ENCODE measurements at places on chromosomes 7 and 10.

- no peak for DNase-seq
Measured at GRCh38 chr7:77791336-77791735, 6.9 kb downstream of the TMEM60 start.

DNA sequence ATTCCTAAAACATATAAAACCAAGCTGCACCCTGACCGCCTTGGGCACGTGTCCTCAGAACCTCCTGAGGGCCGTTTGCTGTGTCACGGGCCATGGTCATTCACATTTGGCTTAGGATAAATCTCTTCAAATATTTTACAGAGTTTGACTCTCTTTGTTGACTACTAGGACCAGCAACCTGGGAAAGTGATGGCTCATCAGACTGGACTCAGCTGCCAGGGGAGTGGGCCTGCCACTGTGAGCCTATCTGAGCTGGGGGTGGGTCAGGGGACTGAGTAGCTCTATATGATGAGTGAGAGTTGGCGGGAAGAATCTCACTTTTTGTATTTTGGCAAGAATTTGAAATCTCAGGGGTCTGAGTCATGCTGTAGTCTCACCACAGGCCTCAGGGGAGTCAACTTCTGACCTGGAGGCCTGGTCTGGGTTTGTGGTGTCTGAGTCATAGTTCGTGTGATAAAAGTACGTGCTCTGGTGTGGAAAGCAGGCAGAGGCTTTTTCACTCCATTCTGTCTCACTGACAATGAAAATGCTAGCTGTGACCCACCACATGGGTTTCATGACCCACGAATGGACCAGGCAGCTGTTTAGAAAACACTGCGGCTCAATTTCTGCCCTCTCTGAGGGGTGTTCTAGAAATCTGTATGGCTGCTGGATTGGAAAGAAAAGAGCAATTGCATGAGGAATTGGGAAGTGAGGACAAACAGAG lies 4.2 kb upstream of the UPP1 start:
- peak; percentile 68 for DNase-seq

- no peak for DNase-seq
Measured at GRCh38 chr10:51405580-51406351, 293.6 kb downstream of the CSTF2T start.

DNA sequence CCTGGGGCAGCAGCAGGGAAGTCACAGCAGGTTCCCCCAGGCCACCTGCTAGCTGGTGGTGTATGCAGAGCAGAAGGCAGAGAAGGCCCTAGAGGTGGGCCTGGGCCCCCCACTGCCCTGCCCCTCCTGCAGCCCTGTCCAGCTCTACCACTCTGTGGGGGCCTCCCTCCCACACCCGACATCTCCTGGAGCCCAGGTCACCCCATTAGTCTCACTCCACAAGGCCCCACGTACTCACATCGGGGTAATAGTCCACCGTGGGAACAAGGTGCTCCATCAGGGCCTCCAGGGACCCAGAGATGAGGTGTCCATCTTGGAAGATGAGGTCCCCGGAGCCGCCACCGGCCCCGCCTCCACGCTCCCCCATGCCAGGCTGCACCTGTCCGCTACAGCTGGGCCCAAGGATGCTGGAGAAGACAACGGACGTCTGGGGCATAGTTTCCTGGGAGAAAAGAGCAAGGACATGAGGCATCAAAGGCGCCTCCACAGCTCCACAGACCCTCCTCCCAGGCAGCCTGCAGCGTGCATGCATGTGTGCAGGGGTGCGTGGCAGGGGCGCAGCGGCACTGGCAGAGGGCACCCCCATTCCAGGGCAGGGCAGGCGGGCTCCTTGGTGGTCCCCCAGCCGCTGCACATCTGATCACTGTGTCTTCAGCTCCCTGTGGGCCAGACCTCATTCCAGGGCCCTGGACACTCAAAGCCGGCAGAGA lies 61.0 kb downstream of the RASGEF1A start:
- DNase-seq: no peak

DNA sequence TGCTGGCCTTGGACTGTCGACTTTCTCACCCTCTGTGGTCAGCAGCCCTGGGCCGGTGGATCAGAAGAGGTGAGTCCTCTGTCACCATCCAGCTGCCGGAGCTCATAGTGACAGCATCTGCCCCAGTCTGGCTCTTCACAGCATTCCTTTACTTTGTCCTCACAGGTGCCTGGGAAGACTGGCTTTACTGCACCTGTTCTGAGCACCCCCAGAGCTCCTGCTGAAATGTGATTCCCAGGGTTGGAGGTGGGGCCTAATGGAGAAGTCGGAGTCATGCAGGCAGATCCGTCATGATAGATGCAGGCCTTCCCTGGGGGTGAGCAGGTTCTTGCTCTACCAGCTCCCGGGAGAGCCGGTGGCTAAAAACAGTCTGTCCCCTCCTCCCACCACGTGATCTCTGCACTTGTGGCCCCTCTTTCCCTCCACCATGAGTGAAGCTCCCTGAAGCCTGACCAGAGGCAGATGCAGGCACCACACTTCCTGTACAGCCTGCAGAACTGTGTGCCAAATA lies 171.5 kb downstream of the ZMYND11 start:
- DNase-seq: no peak

- no peak for DNase-seq
Measured at GRCh38 chr10:128008521-128009250, 101.8 kb downstream of the PTPRE start.

- DNase-seq: no peak
Measured at GRCh38 chr10:45404770-45405120, 30.7 kb downstream of the ALOX5 start.

- no peak for DNase-seq
Measured at GRCh38 chr10:29471544-29471859, 163.3 kb downstream of the SVIL start.

DNA sequence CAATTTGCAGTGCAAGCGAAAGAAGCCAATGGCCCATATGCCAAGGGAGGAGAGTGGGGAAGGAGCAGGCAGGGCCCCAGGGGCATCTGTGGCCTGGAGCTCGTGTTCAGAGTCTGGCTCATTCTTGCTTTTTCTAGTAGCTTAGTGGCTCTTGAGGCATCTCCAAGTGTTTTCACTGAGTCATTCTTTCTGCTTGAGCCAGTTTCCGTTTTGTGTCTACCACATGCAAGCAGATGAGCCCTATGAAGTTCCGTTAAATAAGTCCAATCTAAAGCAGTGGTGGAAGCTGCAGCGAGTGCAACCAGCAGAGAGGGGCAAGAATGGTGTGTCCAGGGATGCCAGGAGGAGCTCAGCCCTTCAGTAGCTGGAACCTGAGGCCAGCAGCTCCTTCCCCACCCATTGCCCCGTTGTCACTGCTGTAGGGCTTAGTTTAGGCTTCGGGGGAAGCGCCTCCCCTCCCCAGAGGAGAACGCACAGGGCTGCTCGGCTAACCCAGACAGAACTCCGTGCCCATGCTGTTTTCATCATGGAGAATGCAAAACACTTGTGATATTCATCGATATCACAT lies 57.4 kb upstream of the EBF3 start:
- no peak for DNase-seq

GRCh38 chr10:119637631-119638030 lies 13.5 kb upstream of the BAG3 start:
- no peak for DNase-seq

DNA sequence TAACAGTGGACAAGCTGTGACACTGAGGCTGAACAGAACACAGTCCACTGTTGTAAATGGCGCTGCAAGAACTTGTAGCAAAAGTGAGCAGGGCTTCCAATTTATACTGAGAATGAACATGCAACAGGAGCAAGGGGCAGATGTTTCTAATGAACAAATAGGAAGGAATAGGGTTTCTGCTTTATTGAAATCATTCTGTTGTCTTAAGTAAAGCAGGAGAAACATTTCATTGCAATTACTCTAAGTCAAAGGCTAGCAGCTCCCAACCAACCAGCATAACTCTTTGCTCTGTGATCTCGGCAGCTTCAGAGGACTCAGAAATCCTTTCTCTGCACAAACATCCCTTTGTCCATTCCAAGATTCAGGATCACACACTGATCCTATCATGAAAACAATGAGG lies 236.2 kb upstream of the PRSS58 start:
- no peak for DNase-seq

- no peak for DNase-seq
Measured at GRCh38 chr7:33550979-33551378, 354.4 kb upstream of the BMPER start.

DNA sequence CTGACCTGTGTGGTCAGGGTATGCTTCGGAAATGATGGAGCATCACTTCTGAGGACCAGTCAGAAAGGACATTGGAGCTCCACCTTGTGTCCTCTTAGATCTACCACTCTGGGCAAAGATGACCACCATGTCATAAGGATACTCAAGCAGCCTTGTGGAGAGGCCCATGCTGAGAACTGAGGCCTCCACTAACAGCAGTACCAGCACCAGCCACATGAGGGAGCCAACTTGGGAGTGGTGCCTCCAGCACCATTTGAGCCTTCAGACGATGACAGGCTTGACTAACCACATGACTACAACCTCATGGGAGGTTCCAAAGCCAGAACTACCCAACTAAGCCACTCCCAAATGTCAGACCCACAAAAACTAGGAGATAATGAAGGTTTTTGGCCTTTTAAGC lies 116.0 kb downstream of the NPTX2 start:
- DNase-seq: peak; percentile 28

- no peak for DNase-seq
Measured at GRCh38 chr10:1166101-1166827, 110.1 kb downstream of the WDR37 start.

DNA sequence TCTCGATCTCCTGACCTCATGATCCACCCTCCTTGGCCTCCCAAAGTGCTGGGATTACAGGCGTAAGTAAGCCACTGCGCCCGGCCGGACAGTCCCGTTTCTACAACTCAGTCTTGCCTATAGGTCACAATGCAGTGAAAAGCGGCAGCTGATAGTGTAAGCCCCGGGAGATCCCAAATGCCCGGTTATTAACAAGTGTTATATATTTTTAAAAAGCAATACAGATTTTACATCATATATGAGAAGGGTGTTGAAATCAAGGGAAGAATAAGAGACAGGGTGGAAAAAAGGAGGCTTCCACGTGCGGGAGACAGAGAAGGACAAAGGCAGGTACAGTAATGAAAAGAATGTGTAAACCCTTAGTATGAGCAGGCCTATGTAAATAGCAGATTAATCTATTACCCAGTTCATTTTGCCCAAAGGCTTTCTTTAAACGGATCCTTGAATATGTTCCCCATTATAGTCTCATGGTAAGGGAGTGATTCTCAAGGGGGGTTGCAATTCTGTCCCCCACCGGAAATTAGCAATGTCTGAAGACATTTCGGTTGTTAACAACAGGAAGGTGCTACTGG lies 170.8 kb downstream of the PDE1C start:
- DNase-seq: no peak

DNA sequence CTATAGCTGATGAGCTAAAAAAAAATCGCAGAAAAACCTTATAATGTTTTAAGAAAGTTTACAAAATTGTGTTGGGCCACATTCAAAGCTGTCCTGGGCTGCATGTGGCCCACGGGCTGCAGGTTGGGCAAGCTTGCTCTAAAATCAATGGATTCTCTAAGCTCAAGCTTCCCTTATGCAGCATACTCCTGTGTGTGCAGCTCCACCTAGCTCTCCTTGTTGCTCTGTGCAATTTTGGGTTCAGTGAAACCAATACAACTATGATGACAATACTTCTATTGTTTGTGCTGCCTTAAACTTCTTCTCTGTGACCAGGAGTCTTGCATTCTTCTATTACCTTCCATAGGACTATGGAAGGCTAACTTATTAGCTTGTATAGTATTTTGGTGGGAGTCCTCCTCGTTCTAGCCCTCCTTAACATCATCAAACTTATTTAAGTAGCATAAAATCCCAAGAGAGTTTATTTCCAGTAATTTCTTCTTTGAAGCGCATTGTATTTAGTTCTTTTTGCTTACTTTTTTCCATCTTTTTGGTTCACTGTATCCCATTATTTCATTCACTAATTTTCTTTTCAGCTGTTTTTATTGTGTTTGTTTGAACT lies 170.9 kb upstream of the SMIM30 start:
- no peak for DNase-seq

GRCh38 chr10:100803908-100804307 lies 58.5 kb downstream of the PAX2 start:
- no peak for DNase-seq

DNA sequence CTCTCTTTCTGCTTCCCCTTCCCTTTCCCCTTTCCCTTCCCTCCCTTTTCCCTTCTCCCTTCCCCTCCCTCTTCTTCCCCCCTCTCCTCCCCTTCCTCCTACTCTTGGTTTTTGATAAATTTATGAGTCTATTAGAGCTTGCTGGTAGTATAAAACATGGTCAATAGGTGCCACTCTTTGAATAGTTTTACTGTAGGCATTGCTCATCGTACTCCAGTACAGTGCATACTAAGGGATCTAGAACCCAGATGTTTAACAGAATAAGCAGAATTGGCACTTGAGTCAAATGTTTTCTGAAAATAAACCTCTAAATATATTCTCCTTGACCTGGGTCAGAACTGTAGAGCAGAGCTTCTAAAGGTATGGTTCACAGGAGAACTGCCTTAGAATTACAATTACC lies 126.7 kb downstream of the SORCS3 start:
- no peak for DNase-seq

DNA sequence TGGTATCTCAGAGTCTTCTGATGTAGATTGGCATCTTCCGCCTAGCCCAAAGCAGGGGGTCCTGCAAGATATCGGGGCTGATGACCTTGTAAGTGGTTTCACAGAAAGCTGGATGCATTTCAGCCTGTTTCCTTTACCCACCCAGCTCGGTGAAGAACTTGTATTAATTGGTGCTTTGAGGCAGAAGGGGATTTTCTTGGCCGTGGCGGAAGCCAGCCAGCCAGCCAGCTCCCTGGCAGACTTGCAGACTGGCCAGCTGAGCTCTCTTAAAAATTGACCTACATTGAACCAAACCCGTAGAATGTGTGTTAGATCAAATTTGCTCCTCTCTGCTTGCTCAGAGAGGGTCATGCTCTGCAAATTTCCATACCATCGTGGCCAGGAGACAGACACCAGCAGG lies 218.4 kb downstream of the ADAM12 start:
- no peak for DNase-seq

DNA sequence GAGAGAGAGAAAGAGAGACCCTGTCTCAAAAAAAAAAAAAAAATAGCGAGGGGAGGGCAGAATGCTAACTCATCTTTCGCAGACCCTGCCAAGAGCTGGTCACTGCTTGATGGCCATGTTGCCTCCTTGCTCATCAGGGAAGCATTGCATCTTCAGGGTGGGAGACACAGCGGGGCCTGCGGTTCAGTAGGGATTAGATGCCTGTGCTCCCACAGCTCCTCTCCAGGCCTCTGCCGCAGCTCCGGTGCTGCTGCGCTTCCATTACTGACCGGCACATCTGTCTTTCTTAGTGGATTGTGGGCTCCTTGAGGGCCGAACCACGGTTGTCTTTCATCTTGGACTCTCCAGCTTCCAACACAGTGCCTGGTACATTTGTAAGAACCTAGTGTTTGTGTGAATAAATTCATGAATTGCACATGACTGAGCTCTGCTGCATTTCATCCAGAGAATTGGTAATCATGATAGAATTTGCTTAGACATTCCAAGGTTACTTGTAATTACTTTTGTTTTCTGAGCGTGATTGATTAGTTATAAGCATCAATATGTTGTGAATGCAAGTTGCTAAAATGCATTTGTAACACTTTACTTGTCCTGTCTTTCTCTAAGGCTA lies 16.8 kb downstream of the HK1 start:
- DNase-seq: no peak

GRCh38 chr7:46032942-46033341 lies 111.9 kb upstream of the IGFBP3 start:
- no peak for DNase-seq
